ENCODE measurements at places on chromosomes 12 and 14. TPM values are rescaled to one million over a fixed set of nuclear protein-coding genes. Genes with fewer than 3 reads are reported as not detected.

GRCh38 chr12:94033101-94033500 is 115.3 kb upstream of the PLXNC1 start:
- H3K36me3 ChIP-seq, result no peaks in the 10 kb centered on the region
- DNase-seq, result no peak
- H3K27me3 ChIP-seq, result peaks cover 3% of the 10 kb centered on the region
- no peak overlapping the region for H3K4me3 ChIP-seq
- no peaks in the 10 kb centered on the region for H3K4me1 ChIP-seq

GRCh38 chr12:44317651-44318126 is 481.8 kb downstream of the TMEM117 start:
- H3K36me3 ChIP-seq, result no peaks in the 10 kb centered on the region
- no peaks in the 10 kb centered on the region for H3K4me1 ChIP-seq
- no peak for DNase-seq

- H3K27ac ChIP-seq, result no peak overlapping the region
- no peak for DNase-seq
- no peaks in the 10 kb centered on the region for H3K27me3 ChIP-seq
- peaks cover 35% of the 10 kb centered on the region for H3K4me1 ChIP-seq
These were observed 605.0 kb downstream of the FSCB start for GRCh38 chr14:43901911-43902673.

PNMA1 gene
- 52.7 TPM for total RNA-seq

LRRC43 gene
- total RNA-seq, result 5.5 TPM

WNT5B gene
- 10.1 TPM for total RNA-seq

KANSL2 gene
- 54.4 TPM for total RNA-seq

HHIPL1 gene
- 0.65 TPM for total RNA-seq

Data from progenitor cell of endocrine pancreas (in vitro differentiated cells).